ENCODE measurements at places on chromosomes 5 and 9.

GRCh38 chr5:178340187-178340586 lies 107.6 kb upstream of the PHYKPL start:
- no peak for DNase-seq

DNA sequence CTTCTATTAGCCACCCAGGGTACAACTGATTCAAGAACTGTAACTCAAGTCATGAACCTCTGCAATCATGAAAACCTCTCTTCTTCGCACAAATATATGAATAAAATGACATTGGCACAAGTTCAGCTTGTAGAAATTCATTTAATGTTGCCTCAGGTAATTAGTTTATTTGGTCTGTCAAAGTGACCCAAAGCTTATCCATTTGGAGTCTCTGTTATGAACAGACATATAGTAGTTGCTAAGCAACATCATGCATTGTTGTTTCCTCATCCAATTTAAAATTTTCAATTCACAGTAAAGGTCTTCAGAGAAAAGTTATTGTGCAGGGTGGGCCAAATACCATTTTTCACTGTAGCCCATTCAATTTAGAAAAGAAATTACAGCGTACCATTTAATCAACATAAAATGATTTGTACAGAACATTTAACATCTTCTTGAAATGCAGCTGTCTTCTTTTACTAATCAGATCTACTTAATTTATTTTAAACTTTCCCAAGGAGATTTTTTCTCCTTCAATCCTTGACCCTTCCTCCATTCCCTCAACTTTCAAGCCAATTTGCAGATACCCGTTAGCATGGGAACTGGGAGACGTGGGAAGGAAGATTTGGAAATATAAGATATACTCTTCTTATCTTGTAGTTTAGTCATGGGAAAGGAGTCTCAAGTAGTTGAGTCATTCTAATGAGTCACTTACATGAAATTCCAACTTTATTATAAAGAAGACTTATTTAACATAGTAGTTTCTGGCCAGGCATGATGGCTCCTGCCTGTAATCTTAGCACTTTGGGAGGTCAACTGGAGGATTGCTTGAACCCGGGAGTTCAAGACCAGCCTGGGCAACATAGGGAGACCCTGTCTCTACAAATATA lies 231.3 kb downstream of the ATPSCKMT start:
- no peak for DNase-seq

DNA sequence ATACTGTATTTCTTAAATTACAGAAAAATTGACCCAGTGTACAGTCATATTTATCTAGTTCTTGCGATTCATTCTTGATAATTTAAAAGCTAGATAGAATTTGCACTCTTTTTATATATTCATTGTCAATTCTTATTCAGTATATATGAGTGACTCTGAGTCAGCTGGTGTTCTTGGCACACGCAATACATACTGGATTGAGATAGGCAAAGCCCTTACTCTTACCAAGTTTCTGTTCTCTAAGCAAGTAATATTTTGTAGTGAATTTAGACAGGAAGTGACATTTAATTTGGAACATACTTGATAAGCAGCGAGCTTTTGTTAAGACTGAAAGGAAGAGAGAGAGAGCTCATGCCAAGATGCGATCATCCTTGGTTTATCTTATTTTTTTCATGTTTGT lies 57.7 kb downstream of the GPBP1 start:
- no peak for DNase-seq

DNA sequence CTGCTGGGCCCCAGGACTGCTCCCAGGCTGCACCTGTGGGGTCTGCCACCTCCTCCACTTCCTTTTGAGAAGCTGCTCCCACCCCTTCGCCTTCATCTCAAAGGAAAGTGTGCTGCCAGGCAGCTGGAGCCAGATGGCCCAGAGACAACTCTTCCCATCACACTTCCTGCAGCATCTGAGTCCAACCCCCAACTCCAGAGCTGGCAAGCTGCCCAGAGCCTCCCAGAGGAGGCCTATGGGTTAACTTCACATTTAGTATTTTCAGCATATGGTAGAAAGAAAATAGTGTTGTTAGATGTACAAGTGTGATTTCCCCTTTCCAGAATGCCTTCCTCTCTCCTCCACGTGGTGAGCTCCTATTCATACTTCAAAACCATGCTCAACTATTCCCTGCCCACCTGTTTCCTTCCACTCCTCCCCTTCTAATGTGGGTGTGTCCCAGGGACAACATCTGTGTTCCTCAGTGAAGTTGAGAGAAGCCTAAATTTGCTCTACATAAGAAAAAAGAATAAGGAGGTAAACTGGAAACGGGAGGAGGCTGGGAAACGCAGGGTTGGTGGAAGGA lies 38.6 kb upstream of the KCNMB1 start:
- peak; percentile 69 for DNase-seq

DNA sequence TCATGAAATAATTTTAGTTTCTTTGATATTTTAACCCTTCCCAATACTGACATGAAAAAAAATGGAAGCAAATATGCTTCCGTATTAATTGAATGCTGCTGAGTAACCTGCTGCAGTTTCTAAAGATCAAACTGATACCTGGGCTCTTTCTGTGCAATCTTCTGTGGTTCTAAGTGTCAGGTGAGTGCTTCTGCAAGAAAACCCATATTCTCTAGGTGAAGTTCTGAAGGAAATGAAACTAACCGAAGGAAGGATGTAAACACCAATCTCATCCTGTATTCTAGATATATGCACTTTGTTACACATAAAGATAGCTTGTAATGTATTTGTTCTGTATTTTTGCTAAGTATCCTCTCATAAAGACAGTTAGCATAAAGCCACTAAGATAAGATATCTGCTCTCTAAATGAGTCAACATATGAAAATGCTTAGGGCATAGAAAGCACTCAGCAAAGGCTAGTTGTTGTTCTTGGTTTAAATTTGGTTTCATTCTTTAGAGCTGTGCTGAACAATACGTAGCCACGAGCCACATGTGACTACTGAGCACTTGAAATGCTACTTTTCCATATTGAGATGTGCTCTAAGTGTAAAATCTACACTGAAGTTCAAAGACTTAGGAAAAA lies 52.0 kb downstream of the ITGA2 start:
- DNase-seq, result no peak

DNA sequence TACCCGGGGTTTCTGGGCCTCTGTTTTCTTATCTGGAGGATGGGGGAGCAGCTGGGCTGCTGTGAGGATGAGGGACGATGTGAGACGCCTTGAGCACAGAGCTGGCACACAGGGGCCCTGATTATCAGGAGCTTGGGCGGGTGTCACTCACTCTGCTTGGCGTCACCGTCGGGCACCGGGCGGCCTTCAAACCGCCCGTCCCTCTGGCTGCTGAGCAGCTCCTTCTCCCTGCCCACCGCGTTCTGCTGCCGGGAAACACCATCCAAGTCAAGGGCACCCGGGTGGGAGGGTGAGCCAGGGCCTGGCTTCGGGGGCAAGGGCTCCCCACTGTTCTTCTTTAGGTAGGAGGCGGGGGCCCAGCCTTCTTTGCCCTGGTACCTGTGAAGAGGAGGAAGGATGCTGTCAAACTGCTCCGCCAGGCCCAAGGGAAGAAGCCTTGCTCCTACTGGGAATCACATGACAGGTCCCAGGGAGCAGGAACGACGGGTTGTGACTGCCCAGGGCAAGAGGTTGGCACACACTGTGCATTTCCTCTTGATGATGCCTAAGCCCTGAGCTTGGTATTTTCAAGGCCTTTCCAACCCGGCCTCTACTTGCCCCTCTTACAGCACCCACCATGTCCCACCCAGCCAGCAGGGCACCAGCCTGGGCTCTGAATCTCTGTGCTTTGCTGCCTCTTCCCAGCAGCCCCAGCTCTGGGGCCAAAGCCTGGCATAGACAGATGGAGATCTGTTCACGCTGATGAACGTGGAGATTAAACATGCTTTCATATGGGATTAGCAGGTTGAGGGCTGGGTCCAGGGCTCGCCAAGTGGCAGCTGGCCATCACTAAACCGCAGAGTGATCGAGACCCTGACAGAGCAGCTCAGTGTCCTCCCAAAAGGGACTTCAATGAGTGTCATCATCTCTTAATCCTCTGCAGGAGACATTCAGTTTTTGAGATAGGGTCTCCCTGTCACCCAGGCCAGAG lies 66.9 kb upstream of the UBTD2 start:
- DNase-seq, result no peak

- no peak for DNase-seq
Observed at GRCh38 chr5:17402289-17403121, 95.5 kb upstream of the TAF11L2 start.

- no peak for DNase-seq
Observed at GRCh38 chr5:139676951-139677735, 29.0 kb downstream of the CXXC5 start.

DNA sequence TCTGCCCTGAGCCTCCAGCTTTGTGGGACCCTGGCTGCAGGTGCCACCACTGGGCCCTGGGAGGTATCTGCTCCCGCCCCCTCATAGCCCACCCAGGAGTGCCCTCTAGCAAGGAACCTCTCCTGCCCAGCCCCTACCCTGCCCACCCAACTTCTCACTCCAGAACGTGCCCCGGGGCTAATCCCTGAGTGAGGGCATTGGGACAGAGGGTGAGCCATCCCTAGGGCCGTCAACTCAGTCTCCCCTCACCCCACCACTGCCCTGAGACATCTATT lies 2.7 kb upstream of the RASGEF1C start:
- no peak for DNase-seq

DNA sequence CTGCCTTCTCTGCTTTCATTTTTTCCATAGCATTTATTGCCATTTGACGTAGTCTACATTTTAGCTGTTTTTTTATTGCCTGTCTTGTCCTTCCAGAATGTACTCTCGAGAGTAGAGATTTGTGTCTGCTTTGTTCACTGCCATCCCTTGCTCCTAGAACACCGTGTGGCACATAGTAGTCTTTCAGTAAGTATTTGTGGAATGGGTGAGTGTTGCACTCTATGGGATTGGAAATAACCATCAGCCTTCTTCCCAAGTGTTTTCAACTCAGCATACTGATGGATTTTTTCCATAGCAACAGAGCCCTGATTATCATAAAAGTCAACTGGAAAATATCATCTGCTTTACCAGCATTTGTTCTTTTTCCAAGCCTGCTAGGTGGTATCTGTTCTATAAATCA lies 462.6 kb downstream of the ENC1 start:
- DNase-seq, result no peak

- no peak for DNase-seq
Observed at GRCh38 chr5:130136300-130136699, 232.0 kb downstream of the CHSY3 start.

DNA sequence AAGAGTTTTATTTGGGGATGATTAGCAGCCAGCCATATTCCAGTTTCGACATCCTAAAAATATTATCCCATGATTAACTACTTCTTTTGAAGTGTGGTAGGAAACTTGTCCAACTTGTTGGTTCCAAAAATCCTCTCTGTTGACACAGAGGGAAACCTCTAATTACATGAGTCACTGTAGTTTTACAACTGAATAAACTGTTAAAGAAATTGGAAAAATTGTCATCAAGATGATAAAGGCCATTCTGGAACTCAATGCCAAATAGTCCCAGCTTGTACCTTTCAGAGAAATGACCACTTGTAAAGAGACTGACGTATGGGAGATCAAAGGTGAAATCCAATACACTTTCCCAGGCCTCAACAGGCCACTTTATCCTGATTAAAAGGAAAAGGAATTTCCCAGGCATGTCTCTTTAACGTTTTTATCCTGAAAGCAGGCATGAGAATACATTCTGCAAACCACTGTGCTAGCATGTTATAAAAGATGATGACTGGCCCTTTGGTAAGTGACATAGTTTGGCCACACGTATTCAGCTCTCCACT lies 261.6 kb downstream of the GLIS3 start:
- DNase-seq, result peak; percentile 68

- no peak for DNase-seq
Observed at GRCh38 chr5:146945617-146946084, 67.1 kb upstream of the PPP2R2B start.

DNA sequence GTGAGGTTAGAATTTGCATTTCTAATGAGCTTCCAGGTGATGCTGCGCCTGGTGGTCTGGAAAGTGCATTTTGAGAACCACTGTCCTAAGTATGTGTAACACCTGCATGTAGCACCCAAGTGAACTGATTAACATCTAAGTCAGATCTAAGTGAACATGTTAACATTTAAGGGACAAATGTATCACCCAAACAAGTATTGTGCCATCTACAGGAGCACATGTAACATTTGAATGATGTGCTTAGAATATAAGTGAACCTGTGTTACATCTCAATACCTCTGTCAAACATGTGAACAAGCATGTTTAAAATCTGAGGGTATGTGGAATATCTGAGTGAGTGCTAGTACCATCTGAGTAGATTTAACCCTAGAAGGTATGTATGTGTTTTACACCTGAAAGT lies 68.7 kb downstream of the PLPPR1 start:
- DNase-seq, result no peak

GRCh38 chr5:178547052-178547666 lies 43.0 kb downstream of the COL23A1 start:
- DNase-seq, result no peak

DNA sequence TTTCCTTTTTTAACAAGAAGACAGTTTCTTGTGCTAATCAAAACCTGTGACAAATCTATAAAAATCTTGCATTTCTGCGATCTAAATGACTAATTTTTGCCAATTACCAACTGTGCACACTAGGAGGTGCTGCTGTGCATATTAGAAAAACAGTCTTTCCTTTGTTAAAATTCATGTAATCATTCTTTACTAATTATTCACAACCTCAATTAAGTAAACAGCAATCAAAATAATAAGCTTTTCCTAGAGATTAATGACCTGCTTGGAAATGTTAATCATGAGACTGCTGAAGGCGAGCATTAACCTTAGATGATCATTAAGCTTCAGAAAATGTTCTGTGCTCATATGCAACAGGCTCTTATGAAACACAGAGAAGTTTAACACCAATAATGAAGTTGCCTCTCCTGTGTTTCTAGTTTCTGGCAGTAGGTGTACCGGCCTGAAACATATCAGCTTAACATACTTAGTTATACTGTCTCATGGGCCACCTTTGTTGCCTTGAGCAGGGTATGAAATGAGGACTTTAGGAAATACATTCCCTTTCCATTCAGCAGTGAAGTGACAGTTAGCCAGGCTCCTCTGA lies 17.7 kb downstream of the RFESD start:
- peak; percentile 50 for DNase-seq

DNA sequence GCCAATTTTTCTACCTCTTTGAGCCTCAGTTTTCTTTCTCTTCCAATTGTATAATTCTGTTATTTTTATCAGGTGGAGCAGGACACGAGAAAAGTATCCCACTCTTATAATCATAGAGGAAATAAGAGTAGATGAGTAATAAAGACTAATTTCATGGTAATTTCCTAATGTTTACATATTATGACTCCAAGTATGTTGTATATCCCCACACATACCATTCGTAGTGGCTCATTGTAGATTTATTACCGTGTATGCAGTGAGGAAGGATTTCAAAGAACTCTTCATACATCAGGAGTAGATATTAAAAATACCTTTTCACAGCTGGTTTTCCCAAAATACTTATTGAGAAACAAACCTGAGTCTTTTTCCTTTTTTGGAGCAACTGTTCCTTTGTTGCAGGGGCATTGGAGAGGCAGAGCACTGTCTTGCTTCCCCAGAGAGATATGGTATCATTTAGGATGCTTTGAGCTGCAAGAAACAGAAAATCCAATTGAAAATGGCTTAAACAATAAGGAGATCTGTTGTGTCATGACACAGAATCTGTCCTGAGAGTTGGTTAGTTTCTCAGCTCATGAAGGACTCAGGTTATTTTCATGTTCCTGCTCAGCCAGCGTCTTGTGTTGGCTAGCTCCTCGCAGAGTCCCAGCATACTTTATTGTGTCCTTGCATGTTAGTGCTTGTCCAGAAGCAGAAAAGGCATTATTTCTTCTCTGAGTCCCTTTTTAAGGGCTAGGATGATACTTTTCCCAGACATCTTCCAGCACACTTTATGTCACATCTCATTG lies 291.2 kb downstream of the ARHGAP26 start:
- DNase-seq, result no peak
